Amygdala (tissue), 56 donors: ENCODE measurements at places on chromosomes 5 and 9.
A peak's percentile ranks its signal among the peaks of the same experiment; 100 is the strongest.

DNA sequence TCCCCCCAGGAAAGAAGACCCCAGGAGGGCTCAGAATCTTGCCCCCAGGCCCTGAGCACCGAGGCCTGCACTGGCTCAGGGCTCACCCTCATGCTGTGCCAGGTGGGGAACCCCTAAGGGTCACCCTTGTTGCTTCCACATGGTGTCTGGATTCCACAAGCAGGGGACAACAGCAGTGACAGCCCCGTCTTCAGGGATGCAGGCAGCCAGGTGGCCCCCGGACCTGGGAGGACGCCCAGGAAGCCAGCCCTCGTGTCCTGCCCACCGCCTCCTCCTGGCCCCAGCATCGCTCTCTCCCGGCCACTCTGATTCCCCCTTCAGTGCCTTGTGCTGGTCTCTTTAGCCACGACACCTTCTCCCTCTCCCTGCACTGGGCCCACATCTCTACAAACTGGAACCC, 60.0 kb upstream of the SARDH start:
- no peak for DNase-seq

GRCh38 chr5:160312134-160312959, at the start of gene CCNJL:
Gene CCNJL, minus strand, starts transcription at chr5:160312564. Its CDS starts 641 bp downstream, at chr5:160311923.
- no peak for DNase-seq

DNA sequence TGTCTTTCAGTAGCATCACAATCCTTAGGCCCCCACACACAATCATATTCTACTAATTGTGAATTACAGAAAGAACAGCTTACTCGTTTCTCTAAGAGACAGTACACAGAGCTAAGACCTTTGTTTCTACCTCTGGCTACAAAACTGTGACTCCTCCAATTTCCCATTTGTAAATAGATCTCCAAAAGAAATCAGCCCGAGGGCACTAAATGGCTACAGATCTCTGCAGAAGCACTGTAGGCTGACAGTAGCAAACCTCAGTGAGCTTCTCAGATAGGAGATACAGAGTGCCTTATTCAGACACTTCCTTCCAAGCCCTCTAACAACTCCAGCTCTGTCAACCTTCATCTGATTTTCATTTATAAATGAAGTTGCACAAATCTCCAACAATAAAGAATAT, 51.0 kb downstream of the EFNA5 start:
- DNase-seq: no peak

- DNase-seq: no peak
These were observed 36.8 kb downstream of the DAB2IP start for GRCh38 chr9:121688146-121688680.

GRCh38 chr5:68290847-68291246, 75.3 kb downstream of the PIK3R1 start:
- no peak for DNase-seq

- DNase-seq: no peak
These were observed 212.5 kb downstream of the SEMA6A start for GRCh38 chr5:116361979-116362577.

DNA sequence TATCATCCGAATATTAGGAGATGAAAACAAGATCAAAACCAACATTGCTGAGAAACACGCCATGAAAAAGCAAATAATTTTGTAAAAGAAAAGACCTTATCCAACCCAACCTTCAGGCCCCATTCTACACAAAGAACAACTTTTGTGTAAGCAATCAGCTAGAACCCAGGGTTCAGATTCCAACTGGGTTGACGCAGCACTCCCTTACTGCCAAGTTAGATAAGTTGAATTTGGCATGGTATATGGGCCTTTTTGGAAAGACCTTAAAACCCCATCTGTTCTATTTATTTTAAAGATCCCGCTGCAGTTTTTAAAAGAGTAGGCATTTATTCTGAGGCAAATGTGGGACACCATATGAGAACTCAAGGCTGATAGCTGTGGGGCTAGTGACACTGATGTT, 2033.8 kb upstream of the WWC1 start:
- DNase-seq: no peak

- no peak for DNase-seq
These were observed 196.3 kb upstream of the KLF4 start for GRCh38 chr9:107685901-107686300.

DNA sequence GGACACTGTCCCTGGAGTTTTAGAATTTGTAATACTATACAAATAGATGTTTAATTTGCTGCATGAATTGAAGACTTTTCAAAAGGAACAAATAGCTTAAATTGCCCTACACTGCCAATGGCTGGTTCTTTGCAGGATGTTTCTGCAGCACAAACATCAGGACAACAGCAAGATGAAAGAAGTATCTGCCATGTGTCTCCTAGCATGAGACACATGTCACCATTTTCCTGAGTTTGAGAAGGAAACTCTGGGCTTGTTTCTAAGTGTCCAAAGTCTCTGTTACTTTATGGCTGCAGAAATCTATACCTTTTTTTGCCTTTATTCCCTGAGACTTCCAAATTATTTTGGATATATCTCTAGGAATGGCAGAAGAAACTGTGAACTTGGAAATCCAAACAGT, 623 bp upstream of the OR13F1 start:
- DNase-seq: no peak

- DNase-seq: no peak
These were observed 40.8 kb upstream of the CCDC152 start for GRCh38 chr5:42715785-42716184.

GRCh38 chr9:130118841-130119518, 53.2 kb upstream of the NCS1 start:
- no peak for DNase-seq

DNA sequence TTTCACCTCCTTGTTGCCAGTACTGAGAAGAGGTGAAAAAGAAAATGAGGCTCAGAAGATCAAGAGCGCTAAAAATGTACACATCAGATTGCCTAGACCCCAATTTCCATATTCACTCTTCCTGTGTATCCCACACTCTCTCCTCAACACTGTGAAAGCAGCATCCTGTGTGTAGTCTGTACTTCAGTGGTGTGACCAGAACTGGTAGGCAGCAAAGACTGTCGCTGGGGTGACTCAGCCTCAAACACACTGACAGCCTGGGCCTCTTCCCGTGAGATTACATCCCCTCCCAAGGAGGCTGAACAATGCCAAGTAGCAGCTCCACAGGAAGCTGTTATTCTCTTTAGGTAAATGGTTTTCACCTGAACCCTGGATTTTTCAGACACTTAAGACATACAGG, 135.5 kb downstream of the CCDC192 start:
- no peak for DNase-seq

- DNase-seq: no peak
These were observed 125.7 kb downstream of the COL23A1 start for GRCh38 chr5:178464431-178465048.

- no peak for DNase-seq
These were observed 159.7 kb downstream of the TLE1 start for GRCh38 chr9:81529556-81530193.

GRCh38 chr5:5146530-5147160, 6.5 kb downstream of the ADAMTS16 start:
- no peak for DNase-seq

DNA sequence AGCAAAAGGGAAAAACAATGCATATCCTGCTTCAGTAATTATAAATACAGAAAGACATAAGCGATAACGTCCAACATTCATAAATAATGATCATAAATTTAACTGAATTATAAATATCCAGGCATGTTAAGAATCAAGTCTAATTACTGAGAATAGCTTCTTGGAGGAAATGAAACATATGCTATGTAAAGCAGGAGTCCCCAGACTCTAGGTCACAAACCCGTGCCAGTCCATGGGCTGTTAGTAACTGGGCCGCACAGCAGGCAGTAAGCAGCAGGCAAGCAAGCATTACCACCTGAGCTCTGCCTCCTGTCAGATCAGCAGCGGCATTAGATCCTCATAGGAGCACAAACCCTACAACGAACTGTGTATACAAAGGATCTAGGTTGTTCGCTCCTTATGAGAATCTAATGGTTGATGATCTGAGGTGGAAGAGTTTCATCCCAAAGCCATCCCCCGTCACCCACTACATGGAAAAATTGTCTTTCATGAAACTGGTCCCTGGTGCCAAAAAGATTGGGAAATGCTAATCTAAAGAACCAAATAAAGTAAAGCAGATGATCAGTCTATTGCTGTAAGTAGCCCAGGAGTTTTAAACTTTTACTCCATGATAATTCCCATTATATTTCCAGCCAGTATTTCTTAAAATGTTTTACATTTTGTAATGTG, 50.4 kb downstream of the CERT1 start:
- no peak for DNase-seq

- DNase-seq: no peak
These were observed 19.9 kb downstream of the MTX3 start for GRCh38 chr5:79971156-79971555.

DNA sequence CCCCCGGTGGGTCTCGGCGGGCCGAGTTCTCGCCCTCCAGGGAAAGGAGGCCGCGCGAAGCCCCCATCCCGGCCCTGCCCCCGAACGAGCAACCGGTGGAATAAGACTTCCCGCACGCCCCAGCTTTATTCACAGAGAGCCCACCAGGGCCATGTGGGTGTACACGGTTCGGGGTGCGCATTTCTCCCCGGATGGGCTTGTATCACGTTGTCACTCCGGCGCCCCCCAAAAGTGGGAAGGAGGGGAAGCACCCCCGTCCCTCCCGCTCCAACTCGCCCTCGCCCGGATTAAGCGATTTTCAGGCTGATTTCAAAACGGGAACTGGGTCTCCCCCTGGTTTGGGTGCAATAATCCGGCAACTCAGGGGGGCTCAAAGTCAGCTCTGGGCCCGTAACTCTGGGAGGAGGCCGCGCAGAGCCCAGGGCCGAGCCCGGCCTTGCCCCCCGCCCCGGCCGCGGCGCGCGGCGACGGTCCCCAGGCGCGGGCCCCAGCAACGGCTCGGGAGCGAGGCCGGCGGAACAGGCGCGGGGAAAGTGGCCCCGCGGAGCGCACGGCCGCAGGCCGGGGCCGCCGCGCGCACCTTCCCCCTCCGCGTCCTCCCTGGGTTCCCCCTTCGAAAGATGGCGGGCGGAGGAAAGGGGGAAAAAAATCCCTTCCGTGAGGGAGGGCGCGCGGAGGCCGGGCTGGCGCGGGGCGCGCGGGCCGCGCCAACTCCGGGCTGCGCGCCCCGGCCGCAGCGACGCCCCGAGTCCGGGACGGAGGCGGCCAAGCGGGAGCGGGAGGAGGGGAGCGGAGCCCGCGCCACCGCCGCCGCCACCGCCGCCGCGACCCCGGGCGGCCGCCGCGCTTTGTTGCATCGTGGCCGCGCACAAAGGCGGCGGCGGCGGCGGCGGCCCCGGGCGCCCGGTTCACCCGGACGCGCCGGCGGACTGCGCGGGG, 644 bp downstream of the BRD3 start:
- DNase-seq: peak; percentile 14

DNA sequence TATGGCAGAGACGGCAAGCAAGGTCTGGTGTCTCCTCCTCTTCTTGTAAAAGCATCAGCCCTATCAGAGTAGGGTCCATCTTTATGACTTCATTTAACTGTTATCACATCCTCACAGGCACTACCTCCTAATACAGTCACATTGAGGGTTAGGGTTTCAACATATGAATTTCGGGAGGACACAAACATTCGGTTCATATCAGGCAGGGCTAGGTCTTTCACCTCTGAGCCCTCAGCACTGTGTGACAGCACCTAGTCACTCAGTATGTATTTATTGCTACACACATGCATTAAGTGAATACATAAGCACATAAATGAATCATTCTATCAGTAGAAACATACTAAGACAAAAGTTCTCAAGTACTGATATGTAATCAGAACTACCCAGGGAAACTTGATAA, 9.4 kb upstream of the BTF3 start:
- no peak for DNase-seq

DNA sequence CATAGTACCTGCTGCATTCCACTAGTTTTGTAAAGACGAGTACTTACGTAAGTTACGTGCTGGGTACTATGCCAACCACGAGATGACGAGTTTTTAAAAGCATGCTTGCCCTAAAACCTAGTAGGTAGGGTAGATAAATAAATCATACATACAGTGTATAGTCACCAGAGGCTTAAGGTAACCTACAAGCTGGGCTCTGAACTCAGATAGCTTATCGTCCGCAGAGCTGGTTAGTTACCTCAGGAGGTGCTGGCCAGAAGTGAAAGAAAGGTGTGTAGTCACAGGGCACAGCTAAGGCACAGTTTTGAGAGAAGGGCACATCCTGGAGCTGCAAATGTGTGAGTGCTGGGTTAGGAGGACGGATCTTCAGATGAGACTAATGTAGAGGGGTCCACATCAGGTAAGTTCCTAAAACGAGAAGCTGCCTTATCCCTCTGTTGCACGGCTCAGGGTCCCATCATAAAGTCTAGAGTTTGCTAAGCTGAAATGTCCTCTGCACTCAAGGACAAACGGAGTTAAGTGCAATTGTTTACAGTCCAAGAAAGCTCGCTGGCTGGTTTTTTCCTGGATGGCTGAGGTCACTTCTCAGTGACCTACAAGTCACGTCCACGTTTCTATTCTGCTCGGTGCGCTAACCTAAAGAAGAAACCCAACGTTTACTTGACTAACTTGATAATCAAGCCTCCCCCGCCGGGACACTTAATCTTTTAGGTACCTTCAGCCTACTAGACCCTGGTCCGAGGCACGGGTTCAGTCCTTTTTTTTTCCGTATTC, 1.1 kb upstream of the SNX24 start:
- DNase-seq: no peak

- DNase-seq: no peak
These were observed 452.8 kb downstream of the RAB3C start for GRCh38 chr5:59035681-59036080.

- no peak for DNase-seq
These were observed 40.5 kb upstream of the TRIO start for GRCh38 chr5:14102666-14103065.

DNA sequence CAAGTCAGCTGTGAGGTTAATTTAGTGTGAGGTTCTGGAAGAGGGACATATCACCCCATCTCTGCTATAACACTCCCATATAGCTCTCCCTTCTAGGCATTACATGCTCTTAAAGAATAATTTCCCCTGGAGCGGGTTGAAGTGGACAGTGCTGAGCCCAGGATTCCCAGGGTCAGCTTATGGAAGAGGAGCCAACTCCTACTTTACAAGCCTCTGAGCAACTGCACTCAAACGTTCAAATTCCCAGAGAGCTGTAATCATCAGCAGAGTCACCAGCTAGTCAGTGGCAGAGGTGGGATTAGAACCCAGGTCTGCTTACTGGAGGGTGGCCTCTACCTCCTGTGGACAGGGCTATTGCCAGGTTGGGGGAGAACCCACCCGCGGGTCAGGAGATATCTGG, 1.4 kb downstream of the NEURL1B start:
- no peak for DNase-seq

GRCh38 chr9:114378883-114379282, 8.9 kb downstream of the AKNA start:
- DNase-seq: no peak

DNA sequence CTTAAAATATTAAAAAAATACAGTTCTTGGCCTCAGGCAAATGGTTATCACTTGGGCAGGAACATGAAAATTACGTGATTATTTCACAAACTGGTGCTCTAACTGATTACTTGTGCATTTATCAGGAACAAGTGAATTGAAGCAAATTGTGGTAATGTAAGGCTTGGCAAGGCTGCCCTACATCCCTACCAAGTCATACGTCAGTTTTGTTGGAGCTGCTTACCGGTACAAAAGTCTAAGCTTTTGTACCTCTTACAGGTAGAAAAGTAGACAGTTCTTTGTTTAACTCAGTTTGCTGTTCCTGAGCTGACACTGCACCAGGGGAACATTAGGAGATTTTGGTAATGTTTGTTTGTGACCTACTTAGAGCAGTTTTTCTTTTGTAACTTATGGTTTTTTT, 2.2 kb downstream of the G3BP1 start:
- no peak for DNase-seq

GRCh38 chr5:73674669-73675004, 48.6 kb downstream of the ARHGEF28 start:
- DNase-seq: no peak
